Stomach (tissue), 19 donors: ENCODE measurements at places on chromosomes 4 and X. TPM values are rescaled to one million over a fixed set of nuclear protein-coding genes. Genes with fewer than 3 reads are reported as not detected.

APLN gene
- 0.18 TPM for total RNA-seq

DNA sequence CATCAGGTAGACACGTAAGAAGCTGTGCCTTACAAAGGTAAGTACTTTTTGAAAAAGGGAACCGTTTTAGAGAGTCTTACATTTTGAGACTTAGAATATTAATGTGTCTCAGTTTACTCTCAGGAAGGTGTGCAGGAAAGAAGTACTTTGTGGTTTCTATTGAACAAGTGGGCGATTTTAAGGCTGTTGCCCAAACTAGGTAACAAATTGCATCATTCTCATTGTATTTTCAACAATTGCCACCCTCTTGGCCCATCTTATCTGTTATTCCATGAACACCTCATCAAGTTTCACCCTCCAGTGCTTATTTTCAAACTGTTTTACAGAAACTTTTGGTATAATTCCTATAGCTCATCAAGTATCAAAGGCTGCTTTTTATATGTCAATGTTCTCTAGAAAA lies 158.3 kb downstream of the SLC4A4 start:
- no peaks in the 10 kb centered on the region for H3K4me1 ChIP-seq
- H3K27ac ChIP-seq: no peak overlapping the region
- H3K27me3 ChIP-seq: no peaks in the 10 kb centered on the region
- no peak overlapping the region for H3K4me3 ChIP-seq
- DNase-seq: no peak

GRCh38 chr4:158209825-158210807 lies at the start of gene TMEM144:
TSS of gene TMEM144 (plus strand) at chr4:158210486. CDS start at chr4:158212668, 2,182 bp downstream.
- peaks cover 15% of the 10 kb centered on the region for H3K4me1 ChIP-seq
- H3K36me3 ChIP-seq: no peaks in the 10 kb centered on the region
- peak within 1 kb of the TSS; percentile 84 for H3K27ac ChIP-seq

GRCh38 chr4:85498068-85498733 lies 23.3 kb downstream of the ARHGAP24 start:
- peaks cover 42% of the 10 kb centered on the region for H3K4me1 ChIP-seq
- peak overlapping the region; percentile 70 for H3K27ac ChIP-seq
- H3K36me3 ChIP-seq: no peaks in the 10 kb centered on the region
- DNase-seq: peak; percentile 61
